Muscle of arm (tissue), 14 donors: ENCODE measurements at places on chromosomes 2 and 18. TPM values are rescaled to one million over a fixed set of nuclear protein-coding genes. Genes with fewer than 3 reads are reported as not detected.

Gene OSR1
- 23.0 TPM for polyA plus RNA-seq

Gene FOXI3
- not detected for polyA plus RNA-seq

Gene HOXD8
- polyA plus RNA-seq, result 27.3 TPM

Gene CELF4
- 0.88 TPM for polyA plus RNA-seq

Gene RAD51AP2
- 0.06 TPM for polyA plus RNA-seq

Gene DYSF
- 63.4 TPM for polyA plus RNA-seq

Gene GALNT14
- polyA plus RNA-seq, result not detected

Gene UGT1A1
- polyA plus RNA-seq, result 0.14 TPM

DNA sequence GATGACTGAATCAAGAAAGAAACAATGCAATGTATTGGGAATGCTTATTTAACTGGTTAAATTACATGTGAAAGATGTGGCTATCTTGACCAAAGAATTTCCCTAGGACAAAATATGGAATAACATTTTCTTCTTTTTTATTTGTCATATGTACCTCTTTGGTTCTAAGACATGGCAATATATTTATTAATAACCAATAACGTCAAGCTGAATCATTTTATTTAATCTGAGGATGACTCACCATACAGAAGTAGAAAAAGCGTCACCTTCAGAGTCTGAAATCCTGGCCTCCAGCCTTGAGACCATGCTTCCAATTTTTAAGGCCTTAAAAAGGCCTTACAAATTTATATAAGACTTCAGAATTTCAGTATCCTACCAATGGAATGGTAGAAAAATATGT is 1464.9 kb downstream of the SUCLG1 start:
- no peak for DNase-seq

DNA sequence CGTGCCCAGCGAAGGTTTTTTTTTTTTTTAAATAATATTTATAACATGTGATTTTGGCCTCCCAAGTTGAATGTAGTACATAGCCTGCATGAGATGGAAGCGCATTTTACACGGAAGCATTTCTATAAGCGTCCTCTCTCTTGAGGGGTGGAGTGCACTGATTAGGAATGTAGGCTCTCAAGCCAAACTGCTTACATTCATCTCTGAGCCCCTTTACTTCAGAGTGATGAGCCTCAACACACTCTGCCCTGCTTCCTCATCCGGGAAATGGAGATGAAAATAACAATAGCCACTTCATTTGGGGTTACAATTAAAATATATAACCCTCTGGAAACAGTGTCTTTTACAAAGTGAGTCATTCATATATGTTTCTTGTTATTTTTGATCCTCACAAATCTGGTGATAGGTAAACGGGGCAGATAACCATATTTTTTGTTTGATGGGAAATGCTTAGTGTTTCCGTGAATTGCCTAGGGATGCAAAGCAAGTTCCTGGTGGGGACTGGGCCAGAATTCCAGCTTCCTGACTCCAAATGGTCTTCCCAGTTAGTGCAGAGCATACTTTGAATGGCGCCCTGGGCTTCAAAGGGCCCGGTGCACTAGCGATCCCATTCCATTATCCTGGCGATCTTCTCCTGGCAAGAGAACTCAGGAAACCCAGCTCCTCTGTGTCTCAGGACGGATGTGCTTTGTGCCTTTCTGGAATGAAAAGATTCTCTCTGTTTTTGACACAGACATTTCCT is 124.3 kb downstream of the PIEZO2 start:
- no peak for DNase-seq

GRCh38 chr2:160492401-160493226 is 993 bp downstream of the RBMS1 start:
- DNase-seq, result peak; percentile 80

GRCh38 chr18:11990539-11990938 is 9.2 kb downstream of the IMPA2 start:
- DNase-seq, result no peak

- DNase-seq, result no peak
These were observed 1815.3 kb upstream of the CELF4 start for GRCh38 chr18:39380866-39381265.

DNA sequence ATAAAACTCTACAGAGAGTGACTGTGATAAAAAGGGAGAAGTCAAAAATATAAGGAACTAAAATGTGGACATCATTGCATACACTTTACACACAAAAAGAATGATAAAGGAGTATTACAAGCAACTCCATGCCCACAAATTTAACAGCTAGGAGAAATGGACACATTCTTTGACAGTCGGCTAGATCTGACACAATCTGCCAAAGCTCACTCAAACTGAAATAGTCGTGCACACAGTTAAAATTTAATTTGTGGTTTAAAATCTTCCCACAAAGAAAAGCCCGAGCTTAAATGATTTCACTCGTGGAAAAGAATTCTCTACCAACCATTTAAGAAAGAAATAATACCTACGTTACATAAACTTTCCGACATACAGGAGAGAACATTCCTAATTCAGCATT is 132.4 kb downstream of the ZAP70 start:
- DNase-seq, result no peak

DNA sequence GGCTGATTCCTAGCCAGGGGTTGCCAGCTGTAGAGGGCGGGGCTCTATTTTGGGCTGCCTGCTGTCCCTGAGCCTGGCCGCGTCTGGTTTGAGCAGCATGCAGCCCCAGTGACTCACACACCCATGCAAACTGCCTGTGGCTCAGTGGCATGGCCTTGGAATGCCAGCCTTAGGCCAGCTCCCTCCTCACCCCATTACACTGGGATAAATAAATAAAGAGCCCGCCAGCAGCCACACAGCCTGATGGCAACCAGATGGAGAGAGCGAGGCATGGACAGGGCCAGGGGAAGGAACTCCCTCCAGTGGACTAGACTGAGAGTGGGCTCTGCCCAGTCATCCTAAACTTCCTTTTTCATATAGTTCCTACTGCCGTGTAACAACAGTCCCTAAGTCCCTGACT is 18.3 kb downstream of the NHEJ1 start:
- no peak for DNase-seq

DNA sequence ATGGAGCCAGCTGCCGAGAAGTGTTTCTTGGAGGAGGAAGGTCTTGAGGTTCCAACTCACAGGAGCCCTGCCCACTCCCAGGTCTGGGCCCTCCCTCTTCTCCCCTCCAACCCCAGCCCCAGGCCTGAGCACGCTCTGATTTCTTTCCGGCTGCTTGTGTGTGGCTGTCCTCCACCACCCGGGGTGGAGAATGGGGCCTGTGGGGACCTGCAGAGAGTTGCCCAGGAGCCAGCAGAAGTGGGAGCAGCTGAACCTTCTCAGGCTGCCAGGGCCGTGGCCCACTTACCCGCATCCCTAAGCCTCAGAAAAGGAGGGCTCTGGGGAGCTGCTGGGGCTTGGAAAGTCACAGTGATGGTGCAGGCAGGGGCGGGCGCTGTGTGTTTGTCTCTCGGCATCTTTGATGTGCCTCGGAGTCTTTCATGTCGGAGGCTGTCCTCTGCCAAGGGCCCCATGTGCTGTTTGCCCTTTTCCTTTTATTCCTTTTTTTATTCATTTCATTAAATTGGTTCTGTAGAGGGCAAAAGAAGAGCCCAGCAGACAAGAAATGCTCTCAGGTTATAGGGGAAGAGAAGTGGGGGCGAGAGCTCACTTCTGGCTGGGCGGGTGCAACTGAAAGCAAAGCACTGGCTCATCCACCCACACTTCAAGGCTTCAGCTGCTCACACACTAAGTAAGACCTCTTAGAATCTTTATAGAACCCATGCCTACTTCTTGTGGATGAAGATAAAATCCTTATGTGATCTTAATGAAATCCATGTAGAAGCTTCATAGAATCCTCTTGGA is 52.5 kb downstream of the SDC1 start:
- no peak for DNase-seq

GRCh38 chr2:134282629-134283400 is 28.9 kb downstream of the MGAT5 start:
- no peak for DNase-seq

DNA sequence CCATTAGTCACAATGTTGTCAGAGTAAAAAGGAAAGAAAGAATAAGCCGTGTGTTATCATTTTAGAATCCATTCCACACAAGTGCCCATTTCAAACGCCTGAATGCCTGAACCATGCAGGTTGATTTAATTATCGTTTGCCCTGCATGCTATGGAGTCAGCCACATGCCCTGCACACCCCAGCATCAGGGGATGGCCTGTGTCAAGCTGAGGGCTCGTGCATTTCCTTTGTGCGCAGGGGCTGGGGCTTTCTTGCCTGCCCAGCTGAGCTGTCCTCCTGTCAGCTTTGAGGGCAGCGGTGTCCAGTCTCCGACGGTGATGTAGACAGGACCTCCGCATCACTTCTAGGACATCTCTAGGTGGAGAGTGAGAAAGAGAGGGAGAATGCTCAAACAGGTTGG is 200.4 kb downstream of the TSN start:
- DNase-seq, result no peak

GRCh38 chr2:100246163-100247145 is 75.8 kb downstream of the LONRF2 start:
- no peak for DNase-seq

GRCh38 chr18:3340682-3341097 is 78.8 kb downstream of the MYL12B start:
- no peak for DNase-seq

DNA sequence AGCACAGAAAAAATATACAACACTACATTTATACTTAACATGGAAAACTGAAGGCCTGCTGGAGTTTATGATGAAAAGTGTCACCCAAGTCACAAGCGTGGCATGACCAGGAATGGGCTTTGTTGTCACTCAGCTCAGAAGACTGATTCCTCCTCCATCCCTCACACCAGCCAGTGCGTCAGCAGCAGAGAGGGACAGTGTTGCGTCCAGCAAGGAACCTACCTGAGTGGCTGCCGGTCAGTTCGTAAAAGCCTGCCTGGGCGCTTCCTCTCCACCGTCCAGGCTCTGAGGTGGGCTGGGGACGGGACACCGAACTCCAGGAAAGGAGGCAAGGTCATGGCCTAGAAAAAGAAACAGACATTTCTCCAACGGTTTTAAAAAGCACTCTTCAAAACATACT is 77.4 kb downstream of the USP40 start:
- no peak for DNase-seq

- peak; percentile 78 for DNase-seq
These were observed 41.0 kb downstream of the UNC50 start for GRCh38 chr2:98649135-98649991.

DNA sequence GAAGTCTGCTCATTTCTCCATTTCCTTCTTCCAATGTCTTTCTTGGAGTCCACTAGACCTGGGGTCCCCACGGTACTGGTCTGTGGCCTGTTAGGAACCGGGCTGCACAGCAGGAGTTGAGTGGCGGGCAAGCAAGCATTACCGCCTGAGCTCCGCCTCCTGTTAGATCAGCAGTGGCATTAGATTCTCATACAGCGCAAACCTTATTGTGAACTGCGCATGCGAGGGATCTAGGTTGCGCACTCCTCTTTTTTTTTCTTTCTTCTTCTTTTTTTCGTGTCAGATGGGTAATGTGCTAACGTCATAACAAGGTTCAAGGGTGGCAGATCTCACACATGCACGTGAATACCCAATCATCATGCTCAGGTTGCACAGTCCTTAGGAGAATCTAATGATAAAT is 53.1 kb upstream of the DLX2 start:
- DNase-seq, result no peak

GRCh38 chr2:18976168-18976961 is 382.1 kb downstream of the OSR1 start:
- DNase-seq, result peak; percentile 43

GRCh38 chr18:45722899-45723298 is 1.1 kb upstream of the SLC14A1 start:
- peak; percentile 18 for DNase-seq

- no peak for DNase-seq
These were observed 468.2 kb upstream of the ST6GAL2 start for GRCh38 chr2:107354175-107354574.

DNA sequence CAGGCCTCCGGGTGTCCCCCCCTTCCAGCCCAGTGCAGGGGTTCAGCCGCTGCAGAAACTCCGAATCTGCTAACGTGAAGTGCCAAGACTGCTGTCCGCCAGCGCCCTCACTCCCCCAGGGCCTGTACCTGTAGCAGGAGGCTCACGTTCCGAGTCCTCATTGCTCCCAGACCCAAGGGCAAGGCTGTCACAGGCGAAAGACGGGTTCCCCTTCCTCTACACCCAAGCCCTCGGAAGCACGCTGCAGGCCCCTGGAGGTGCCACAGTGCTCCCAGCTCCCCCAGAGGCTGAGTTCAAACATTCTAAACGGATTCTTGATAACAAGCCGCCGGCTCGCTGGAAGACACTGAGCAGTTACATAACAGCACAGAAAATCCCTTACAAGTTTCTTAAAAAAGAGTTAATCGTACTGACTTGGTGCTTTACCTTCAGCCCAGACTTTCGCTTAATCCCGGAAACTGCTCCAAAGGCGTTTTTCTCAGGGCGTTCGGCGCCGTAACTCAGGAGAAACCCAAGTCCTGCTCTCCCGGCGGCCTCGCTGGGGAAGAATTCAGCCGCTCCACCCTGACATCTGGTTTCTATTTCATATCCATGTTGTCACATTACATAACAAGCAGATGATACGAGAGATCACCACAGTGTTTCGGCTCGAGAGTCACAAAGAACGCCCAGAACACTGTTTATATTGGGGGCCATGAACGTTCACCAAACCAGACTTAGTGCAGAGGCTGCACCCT is 92.0 kb downstream of the HDAC4 start:
- DNase-seq, result peak; percentile 82

GRCh38 chr18:43590182-43590903 is 313.1 kb upstream of the SYT4 start:
- no peak for DNase-seq

DNA sequence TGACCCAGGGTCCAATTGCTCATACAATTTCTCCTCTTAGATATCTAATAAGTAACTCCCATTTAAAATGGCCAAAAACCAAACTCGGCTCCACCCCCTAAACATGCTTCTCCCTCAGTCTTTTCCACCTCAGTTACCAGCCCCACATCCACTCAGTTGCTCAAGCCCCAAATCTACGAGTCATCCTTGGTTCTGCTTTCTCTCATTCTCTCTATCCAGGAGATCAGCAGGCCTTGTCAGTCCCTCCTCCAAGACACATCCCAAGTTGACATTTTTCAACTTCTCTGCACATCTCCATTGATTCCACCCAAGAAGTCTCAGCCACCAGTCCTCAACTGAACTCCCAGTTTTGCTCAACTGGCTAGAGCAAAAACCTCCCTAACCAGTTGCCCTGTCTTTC is 40.5 kb upstream of the RTN4 start:
- DNase-seq, result no peak
